Right atrium auricular region (tissue), 2 donors: ENCODE measurements at places on chromosomes 4 and X.
A peak's percentile ranks its signal among the peaks of the same experiment; 100 is the strongest.

DNA sequence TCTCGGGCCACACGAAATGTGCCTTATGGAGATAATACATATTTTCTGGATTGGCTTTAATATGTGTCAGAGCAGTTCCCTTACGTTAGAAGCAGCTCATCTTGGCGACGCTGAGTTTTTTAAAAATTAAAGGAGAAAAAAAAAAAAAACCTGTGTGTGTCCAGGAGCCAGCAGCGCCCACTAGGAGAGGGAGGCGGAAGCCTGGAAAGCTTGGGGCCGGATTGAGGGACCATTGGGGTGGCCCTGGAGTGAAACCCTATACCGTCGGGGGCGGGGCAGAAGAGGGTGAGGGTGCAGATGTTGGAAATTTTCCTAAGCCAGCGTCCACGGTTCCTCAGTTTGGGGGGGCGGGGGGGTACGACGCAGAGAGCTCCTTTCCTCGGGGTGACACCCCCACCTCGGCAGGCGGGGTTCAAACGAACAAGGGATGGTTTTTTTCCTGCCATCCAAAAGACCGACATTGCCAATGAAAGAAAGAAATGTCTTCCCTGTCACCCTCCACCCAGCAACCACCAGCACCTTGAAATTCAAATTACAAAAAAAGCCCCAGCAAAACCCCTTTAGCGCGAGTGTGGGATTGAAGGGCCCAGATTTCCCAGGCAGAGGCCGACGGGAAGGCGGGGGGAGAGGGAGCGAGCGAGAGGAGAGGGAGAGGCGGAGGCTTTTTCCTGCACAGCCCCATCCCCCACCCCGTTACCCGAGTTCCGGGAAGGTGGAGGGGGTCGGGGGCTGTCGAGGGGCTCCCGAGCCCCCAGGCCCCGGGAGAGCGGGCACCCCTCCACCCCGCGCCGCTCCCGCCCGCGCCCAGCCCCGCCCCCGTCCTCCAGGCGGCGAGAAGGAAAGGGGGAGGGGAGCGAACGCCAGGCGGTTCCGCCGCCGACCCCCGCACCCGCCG is 859 bp downstream of the SMARCA1 start:
- DNase-seq = no peak

DNA sequence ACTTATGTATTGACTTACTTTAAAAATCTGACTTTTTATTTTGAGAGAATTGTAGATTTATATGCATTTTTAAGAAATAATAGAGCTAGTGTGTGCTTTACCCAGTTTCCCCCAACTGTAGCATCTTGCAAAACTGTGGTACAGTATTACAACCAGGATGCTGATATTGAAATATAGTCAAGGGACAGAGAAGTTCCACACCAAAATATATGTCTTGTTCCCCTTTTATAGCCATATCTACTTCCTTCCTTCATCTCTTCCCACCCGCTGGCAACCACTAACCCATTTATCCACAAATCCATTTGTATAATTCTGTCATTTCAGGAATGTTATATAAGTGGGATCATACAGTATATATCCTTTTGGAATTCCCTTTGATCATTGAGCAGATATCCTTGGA is 16.8 kb downstream of the KDM6A start:
- DNase-seq = no peak

GRCh38 chr4:163833669-163834068 is 339.2 kb downstream of the TMA16 start:
- DNase-seq = no peak

GRCh38 chrX:96440941-96441340 is 243.7 kb upstream of the DIAPH2 start:
- no peak for DNase-seq

GRCh38 chrX:78945186-78945912 is at the start of gene P2RY10:
Gene P2RY10 (plus strand): TSS chrX:78945391. CDS start chrX:78960521, 15,130 bp downstream.
- no peak for DNase-seq

GRCh38 chr4:36551697-36552214 is 270.3 kb downstream of the DTHD1 start:
- DNase-seq = no peak

DNA sequence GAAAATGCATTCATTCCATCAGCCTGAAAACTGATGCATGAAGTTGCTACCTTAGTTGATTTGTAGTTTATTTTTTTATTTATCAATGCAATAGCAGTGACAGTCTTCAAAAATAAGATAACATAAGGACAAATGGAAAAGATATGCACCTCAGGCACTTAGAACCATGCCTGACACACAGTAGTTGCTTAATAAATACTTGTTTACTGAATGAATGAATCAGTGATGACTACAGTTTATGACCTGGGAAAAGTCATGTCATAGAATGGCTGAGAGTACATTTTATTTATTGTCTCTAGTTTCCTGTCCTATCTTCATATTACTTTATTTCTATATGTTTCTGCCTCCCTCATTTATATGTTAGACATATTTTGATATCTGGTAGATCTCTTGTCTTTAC is 171.8 kb downstream of the TLL1 start:
- DNase-seq = no peak

- no peak for DNase-seq
These were observed 86.8 kb upstream of the AFAP1 start for GRCh38 chr4:8026453-8026852.

GRCh38 chrX:20060961-20061748 is 55.6 kb downstream of the MAP7D2 start:
- DNase-seq = no peak

- no peak for DNase-seq
These were observed 286.6 kb downstream of the BMPR1B start for GRCh38 chr4:95044324-95044837.

DNA sequence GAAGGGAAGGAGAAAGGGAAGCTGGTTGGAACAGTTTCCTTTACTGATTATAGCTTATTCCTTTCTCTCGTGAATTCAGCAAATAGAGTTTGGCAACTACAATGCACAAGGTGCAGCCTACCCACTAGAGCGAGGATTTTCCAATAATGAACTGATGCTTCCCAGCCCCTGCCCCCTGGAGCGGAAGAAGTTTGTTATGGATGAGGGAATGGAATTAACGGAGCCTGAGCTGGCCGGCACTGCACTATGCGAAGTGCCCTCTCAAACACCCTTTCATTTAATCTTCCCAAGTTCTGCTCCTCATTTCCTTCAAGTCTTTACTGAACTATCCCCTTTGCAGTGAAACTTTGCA is 42.5 kb upstream of the CBR4 start:
- DNase-seq = no peak

DNA sequence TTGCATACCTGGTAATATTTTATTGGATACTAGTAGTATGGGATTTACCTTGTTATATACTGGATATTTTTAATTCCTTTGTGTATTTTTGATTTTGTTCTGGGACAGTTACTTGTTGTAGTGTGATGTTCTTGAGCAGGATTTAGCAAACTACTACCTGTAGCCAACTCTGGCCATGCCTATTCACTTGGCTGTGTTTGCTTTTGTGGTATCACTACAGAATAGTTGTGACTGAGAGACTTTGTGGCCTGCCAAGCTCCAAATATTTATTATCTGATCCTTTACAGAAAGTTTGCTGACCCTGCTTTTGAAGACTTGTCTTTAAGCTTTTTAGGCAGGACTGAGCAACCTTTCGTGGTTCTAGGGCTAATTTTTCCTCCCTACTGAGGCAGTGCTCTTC is 17.8 kb downstream of the ZCCHC4 start:
- no peak for DNase-seq

GRCh38 chrX:123361371-123361770 is 177.3 kb downstream of the GRIA3 start:
- no peak for DNase-seq

GRCh38 chr4:163353054-163353453 is 9.4 kb downstream of the NPY5R start:
- DNase-seq = no peak

DNA sequence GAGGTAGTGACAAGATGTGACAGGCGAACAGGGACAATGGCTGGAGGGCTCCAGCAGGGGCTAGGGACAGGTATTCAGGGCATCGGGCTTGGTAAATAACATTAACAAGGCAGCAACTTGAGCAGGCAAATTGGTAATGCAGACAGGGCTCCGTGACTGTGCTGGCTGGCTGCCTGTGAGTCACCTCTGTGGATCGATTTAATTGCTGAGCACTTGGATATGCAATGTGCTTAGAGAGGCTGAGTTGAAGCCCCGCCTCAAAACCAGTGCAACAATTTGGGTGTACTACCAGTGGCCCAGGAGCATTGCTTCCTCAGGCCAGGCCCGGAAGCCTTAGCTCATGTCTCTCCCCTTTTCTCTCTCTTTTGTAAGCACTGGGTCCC is 19.5 kb downstream of the CNGA2 start:
- peak; percentile 47 for DNase-seq

DNA sequence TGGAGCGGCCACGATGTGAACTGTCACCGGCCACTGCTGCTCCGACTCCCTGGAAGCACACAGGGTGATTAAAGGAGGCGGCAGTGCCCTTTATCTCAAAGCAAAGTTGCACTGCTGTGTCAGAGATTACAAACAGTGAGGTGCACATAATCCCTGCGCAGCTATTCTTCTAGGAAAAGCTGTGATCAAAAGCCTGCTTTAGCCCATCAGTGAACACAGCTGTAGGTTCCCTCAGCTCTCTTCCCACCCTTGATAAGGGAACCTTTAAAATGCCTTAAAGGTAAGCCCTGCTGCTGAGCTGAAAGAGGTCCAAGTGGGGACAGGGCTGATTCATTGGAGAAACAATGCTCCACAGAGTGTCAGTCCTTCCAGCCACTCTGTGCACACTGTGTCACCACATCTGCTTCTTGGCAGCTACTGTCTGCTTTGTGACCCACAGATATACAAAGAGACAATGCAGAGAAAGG is 127.6 kb downstream of the EIF4E start:
- no peak for DNase-seq

GRCh38 chr4:103400405-103400804 is 202.3 kb upstream of the CENPE start:
- DNase-seq = no peak

- no peak for DNase-seq
These were observed 42.1 kb downstream of the SLC9A7 start for GRCh38 chrX:46716796-46717195.

- DNase-seq = no peak
These were observed 73.9 kb downstream of the SORBS2 start for GRCh38 chr4:185738038-185738552.

DNA sequence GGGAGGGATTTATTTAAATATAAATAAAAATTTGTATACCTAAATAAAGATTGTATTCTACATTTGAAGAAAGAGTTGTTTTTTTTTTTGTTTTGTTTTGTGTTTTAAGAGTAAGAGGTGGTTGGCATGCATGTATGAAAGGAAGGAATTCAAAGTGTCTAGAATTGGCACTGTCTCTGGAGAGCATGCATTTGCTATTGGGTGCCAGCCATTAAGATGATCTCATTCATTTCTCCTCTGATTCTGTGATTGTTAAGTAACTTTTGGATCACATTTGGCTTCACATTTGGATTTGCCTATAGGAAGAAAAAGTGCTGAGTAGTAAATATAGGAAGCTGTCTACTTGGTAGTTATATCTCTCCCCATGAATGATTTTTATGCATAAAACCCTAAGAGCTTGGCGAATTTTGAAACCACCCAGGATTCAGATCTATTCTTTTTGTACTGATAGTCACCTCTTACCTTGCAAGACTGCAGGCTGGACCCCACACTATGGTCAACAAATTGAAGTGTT is 7.8 kb upstream of the BOD1L1 start:
- no peak for DNase-seq

GRCh38 chr4:36211084-36211483 is 33.2 kb downstream of the ARAP2 start:
- no peak for DNase-seq

DNA sequence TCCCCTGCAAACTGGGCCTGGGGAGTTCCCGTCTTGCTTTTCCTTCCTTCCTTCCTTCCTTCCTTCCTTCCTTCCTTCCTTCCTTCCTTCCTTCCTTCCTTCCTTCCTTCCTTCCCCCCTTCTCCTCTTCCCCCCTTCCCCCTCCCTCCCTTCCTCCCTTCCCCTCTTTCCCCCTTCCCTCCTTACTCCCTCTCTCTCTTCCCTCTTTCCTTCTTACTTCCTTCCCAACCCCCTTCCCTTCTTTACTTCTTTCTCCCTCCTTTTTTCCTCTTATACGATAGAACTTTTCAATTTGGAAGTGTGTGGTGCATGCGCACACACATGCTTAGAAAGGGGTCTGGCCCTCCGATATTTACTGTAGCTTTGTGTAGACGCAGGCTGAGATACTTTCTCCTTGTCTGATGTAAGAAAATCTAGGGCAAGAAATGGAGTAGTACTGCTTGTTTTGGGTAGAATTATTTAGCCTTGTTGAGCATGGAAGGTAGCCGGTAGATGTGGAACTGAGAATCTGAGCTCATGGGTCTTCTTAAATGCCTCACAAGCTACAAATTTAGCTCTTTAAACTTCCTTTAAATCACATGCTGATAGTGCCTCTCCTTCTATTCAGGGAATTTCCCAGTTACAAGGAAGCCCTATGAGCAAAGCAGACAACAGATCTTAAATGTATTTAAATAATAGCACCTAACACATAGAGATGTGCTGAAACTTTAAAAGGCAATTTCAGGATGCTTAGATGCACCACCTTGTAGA is 189.6 kb downstream of the GPAT3 start:
- DNase-seq = no peak

DNA sequence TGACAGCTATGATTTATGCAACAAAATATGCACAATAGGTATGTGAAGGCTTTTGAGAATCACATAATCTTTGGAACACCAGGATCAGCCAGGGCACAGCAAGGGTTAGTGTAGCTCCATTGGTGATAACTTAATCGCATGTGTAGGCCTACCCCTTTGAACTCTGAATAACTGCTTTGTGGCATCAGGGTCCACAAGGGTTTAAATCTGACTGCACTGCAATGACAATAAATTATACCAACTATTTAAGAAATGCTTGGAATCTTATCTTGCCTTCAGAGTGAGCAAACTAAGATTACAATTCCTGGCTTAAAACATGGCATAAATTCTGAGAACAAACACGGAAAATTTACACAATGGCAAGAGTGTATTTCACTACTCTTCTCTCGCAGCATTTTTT is 245.8 kb downstream of the FBXO8 start:
- no peak for DNase-seq

DNA sequence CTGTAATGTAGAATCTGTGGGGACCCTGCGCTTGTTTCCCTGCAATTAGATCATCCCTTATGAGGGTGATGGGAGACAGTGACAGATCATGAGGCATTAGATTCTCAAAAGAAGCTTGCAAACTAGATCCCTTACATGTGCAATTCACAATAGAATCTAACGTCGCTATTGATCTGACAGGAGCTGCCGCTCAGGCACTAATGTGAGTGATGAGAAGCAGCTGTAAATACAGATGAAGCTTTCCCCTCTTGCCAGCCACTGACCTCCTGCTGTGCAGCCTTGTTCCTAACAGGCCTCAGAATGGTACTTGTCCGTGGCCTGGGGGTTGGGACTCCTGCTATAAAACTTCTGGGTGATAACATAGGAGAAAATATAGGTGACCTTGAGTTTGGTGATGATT is 1076.8 kb downstream of the PDHA2 start:
- DNase-seq = no peak
